ENCODE measurements at places on chromosomes 1 and 21.

GRCh38 chr1:143625886-143626285 lies 345.9 kb downstream of the FAM72C start:
- no peak for DNase-seq

- DNase-seq = no peak
Observed at GRCh38 chr1:226487921-226488320, 60.6 kb upstream of the STUM start.

- DNase-seq = no peak
Observed at GRCh38 chr21:31386006-31386405, 41.9 kb upstream of the TIAM1 start.

DNA sequence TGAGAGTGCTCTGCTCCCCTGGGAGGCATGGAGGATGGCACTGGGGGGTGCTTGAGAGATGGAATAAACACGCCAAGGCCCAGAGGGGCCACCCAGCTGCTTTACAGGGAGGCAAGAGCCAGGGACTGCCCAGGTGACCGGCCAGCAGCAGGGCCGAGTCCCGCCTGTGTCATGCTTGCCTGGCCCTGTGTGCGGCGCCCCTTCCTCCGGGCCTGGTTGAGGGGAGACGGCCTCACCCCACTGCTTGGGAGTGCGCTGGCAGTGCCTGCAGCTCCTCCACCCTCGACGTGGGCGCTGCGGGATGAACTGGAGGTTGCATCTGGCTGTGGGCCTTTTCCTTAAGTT lies 33.1 kb upstream of the COL6A2 start:
- DNase-seq = no peak

GRCh38 chr1:187840557-187840956 lies 1011.8 kb downstream of the PLA2G4A start:
- DNase-seq = no peak

- DNase-seq = no peak
Observed at GRCh38 chr1:210828996-210829596, 304.9 kb downstream of the KCNH1 start.

DNA sequence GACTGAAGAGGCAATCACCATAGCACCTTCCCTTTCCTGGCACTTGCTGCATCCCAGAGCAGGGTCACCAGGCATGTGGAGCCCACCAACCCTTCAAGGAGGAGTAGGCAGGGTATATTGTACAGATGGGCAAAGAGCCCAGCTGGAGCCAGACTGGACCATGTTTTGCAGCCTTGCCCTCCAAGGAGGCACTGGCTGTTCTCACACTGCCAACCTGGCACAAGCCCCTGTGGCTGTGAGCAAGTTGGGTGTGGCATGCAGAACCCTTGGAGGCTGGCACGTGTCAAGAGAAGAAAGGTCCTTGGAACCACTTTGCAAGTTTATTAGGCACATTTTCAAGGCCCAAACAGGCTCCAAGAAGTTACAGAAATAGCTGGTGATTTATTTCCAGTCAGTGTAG lies 146.4 kb downstream of the FOXD2 start:
- DNase-seq = no peak

DNA sequence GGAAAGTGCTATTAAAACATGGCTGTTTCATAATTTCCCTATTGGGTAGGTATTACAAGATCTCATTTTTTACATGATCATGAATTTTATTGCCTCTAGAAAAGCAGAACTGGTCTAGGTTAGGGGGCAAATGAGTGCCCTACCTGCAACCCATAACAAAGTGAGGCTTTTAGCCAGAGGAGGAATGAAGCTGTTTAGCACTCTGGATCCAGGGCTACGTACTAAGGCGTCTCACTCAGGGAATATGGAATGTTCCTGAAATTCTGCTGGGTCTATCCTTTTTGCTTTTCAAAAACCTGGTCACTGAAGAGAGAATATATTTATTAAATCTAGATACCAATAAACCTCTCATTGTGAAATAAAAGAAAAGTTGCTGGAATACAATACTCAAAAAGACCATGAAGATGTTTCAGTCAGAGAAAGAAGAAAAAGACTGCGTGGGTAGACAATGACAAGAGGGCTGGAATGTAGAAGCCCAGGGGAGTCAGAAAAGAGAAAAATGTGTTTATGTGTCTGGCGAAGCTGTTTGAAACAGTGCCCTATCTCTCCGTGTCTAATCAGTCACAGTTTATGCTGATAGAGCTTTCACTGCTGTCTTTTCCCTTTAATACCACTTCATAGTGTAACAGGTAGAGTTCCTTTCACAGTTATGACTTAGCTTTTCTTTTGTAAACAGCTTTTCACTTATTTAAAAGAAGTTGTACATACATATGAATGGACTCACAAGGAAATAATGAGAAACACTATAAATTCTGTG lies 25.0 kb upstream of the SYDE2 start:
- DNase-seq = no peak

GRCh38 chr1:238281418-238281817 lies 390.7 kb upstream of the ZP4 start:
- no peak for DNase-seq

GRCh38 chr1:244915736-244916135 lies 51.4 kb upstream of the HNRNPU start:
- DNase-seq = no peak

DNA sequence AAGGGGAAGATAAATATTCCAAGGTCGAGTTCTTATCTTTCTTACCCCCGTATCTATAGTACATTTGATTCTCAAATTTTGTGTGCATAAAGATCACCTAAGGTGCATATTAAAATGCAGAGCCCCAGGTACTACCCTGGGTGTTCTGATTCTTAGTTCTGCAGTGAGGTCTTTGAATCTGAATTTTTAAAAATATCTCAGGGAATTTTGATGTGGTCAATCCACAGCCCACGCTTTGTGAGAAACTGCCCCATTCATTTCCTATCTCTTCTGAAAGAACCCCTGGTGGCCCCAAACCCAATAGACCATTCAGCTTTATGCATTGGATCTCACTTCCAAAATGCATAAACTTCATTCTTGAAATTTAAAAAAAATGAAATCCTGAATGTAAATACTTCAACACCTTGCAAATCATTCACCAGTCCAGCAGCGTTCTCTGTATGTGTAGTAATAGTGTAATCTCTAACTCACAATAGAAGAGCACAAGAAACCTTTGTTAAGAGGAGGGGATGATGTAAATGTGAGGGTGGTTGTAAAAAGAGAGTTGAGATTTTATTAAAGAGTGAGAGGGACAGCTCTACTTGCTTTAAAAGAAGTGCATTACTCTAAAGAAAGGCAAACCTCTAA lies 108.8 kb upstream of the ZP4 start:
- DNase-seq = no peak

DNA sequence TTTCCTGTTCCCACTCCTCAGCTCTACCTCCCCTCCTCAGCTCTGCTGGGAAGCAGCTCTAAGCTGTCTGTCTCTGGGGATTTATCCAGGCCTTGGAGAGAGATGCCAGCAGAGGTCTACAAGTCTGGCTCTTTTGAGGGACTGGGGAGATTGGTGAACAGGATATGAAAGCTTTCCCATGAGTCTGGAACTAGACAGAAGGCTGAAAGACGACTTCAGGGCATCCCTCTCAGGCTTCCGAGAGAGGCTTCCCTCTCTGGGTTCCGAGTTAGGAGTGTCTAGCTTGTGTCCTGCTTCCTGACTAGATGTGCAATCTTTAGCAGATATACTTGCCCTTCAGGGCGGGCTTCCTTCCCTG lies 733 bp downstream of the TMEM35B start:
- DNase-seq = no peak

GRCh38 chr21:32392299-32392879 lies 423 bp downstream of the URB1 start:
- DNase-seq = no peak

GRCh38 chr1:233566886-233567285 lies 47.0 kb upstream of the KCNK1 start:
- DNase-seq = no peak
